Activated CD4-positive, alpha-beta T cell treated with anti-CD3 and anti-CD28 coated beads, Interleukin-2, amount 50 U/mL, for 48 hours (primary cell): ENCODE measurements at places on chromosomes 1 and 21.

GRCh38 chr1:11701981-11702803, 10.7 kb downstream of the DRAXIN start:
- DNase-seq = no peak

DNA sequence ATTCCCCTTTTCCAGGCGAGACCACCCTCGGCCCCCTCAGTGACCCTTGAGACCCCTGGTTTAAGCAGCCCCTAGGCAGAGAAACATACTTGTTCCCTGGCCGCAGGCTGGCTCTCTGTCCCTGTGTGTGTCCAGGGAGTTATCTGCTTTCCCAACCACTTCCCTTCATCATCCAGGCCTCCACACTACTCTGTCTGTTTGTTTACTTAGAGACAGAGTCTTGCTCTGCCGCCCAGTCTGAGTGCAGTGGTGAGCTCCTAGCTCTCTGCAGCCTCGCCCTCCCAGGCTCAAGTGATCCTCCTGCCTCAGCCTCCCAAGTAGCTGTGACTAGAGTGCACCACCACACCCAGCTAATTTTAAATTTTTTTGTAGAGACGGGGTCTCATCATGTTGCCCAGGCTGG, 5.8 kb upstream of the VWA1 start:
- DNase-seq = no peak

DNA sequence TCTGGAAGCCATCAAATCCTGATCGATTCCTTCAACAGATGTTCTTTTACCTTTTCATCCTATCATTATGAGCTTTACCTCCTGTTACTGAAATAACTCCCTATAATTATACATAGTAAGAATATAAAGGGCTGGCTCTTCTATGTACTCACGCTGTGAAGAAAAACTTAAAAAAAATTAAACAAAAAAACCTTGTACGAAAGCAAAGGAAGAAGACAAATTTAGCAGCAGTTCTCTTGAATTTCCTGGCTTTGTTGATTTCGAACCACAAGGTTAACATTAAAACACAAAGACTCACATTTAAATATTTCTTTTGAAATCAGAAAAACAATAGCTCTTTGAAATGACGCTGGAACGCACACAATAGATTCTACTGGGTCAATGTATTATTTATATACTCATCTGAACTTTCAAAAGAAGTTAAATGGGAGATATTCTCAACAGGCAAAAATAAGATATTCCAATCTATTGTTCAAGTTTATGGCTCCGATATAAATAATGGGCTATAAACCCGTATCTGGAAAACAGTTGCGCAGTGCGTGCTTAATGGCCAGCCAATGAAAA, 13.6 kb upstream of the SPEN start:
- no peak for DNase-seq

DNA sequence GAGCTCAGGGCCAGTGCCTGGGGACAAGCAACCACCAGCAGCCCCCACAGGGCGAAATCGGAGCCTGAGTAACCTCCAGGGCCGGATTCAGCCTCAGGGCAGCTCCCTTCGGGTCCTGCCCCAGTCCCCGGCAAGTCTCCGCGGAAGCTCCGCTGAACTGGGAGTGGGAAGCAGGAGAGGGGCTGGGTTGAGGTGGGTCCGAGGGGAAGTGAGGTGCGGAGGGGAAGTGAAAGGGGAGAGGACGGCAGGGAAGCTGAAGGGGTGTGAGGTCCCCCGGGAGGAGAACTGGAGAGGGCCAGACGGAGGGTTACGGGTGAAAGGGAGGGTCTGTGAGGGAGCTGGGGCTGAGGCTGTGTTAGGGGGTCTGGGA, 560 bp downstream of the PADI2 start:
- DNase-seq = no peak

DNA sequence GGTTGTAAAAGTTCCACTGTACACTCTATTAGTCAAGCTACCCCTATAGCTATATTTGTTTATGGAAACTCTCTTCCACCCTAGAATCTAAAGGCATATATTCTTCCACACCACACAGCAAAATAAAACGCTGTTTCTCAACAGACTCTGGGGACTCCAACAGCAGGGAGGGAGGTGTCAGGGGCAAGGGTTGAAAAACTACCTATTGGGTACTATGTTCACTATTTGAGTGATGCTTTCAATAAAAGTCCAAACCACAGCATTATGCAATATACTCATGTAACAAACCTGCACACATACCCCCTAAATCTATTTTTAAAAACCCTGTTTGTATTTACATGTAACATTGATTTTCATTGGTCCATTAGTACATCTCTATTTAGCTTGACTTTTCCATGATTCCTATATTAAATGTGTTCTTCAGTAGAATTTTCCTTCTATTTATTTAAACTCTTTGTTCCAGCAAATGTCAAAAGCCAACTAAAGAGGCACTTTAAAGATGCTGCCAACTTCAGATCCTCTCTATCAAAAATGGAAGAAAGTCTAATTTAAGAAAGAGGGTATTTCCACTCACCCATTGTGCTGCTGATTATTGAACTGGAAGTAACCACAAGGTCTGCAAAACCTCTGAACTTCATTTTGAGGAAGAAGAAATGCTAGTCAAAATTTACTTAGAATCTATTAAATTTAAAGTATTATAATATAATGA, 26.2 kb downstream of the RGS7 start:
- no peak for DNase-seq

DNA sequence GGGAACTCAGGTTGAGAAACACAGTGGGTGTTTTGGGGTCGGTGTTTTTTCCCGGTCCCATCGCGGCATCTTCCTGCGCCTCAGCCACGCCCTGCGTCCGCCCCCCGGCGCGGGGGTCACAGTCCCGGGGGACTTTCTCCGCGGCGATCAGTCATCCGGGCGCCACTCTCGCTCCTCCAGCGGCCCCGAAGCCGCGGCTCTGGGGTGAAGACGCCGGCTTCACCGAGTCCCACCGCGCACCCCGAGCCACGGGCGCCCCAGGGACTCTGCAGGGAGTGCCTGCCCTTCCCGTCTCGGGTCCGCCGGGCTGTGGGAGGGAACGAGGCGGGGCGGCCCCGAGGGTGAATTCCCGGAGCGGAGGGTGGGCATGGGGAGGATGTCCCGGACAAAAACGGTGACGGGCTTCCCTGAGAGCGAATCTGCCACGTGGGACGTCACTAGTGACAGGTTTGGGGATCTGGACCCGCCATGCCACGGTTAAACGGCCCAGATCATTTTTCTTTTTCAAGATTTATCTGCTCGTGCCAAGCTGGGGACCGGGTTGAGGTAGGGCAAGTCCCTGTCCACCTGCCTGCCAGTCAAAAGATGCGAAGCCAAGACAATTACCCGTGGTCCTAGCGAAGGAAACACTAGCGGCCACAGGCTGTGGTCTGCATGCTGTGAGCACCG, 717 bp upstream of the BATF3 start:
- peak; percentile 77 for DNase-seq

- DNase-seq = no peak
Measured at GRCh38 chr1:210437781-210438180, 109.1 kb downstream of the HHAT start.

DNA sequence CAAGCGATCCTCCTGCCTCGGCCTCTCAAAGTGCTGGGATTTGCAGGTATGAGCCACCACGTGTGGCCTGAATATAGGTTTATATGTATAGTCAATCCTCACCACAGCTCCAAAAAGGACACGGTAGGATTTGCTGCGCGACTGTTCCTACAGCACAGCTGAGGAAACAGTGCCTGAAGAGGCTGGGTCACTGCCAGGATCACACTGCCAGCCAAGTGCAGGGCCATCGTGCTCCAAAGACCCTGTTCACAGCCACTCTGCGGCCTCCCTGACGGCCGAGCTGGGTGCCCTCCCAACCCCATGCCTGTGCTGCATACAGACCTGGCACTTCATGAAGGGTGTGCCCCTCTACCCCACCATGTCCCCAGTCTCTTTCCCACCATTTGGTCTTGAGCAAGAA, 71.4 kb downstream of the MRPL37 start:
- no peak for DNase-seq

- DNase-seq = no peak
Measured at GRCh38 chr21:33314111-33314510, 10.7 kb upstream of the IFNAR1 start.

GRCh38 chr21:36548866-36549265, 68.9 kb upstream of the CLDN14 start:
- no peak for DNase-seq

GRCh38 chr1:207981976-207982375, 71.1 kb upstream of the CD34 start:
- DNase-seq = no peak

DNA sequence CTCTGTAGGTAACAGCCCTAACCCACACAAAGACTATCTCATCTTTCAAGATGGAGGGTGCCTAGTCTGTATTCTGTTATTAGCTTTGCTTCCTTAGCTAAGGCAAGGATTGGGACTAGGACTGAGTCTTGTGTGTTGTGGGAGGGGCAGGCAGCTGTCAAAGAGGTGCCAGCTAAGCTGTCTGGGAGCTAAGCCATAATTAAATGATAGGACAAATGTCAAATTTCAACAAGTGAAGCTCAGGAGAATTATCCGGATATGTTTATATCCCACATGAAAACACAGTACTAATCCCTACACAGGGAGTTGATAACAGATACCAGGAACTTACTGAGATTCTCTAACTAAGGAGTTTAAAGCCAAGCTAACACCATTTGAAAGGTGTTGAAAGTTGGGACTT, 70.5 kb upstream of the NGF start:
- no peak for DNase-seq

DNA sequence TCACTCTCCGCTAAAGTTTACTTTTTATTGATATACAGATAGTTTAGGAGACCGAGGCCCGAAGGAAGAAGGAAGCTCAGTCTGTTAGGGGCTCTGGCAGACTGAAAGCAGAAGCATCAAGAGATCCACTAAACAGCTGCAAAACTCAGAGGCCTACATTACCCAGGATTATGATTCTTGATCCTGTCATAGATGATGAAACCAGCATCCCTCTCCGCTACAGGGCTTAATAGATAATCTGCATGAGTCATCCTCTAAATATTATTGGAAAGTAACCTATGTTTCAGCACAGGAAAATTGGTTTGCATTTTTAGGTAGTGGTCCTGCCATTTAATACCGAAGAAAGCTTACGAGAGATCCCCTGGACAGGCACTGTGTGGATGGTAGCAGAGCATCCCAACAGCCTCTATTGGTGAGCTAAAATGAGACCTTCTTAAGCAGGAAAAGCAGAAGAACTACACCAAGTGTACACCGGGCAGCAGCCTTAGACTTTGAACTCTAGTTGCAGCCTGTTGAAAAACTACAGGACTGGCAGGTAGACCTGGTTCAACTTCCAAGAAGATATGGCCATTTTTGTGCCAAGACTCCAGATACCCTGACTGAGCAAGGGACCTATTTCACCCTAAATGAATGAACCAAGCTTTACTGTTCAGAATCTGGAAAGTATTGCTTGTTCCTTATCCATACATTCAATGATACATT, 6.8 kb downstream of the CASQ2 start:
- DNase-seq = no peak

GRCh38 chr21:46363698-46364097, 39.7 kb downstream of the PCNT start:
- no peak for DNase-seq

DNA sequence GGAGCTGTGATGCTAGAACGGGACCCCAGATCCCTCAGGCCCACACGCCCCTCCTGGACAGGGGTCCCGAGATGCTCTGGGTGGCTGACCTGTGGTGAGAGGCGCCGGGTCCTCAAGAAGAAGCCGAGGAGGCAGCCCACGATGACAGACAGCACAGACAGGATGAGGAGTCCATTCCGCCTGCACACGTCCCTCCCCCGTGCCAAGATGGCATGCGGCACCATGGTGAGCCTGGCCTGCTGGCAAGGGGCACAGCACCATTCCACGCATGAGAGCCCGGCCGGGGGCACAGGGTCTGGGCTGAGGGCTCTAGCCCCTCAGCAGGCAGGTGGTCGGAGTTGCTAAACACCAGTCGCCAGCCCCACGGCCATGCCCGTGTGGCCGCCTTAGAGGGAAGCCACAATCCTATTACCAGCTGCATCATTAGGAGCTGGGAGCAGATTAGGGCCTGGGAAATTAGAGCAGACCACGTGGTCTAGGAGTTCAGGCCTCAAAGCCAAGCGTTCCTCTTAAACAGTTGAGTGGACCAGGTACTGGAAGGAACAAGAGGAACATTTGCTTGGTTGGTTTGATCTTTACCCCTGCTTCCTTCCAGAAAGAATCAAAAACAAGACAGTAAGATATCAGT, at the start of gene SLC1A7:
Gene SLC1A7, minus strand, starts transcription at position 413 of the 628 bp plus-strand sequence. Its CDS starts 189 bp downstream, at position 224.
- DNase-seq = no peak

GRCh38 chr1:30830537-30830936, 73.0 kb upstream of the LAPTM5 start:
- DNase-seq = no peak

DNA sequence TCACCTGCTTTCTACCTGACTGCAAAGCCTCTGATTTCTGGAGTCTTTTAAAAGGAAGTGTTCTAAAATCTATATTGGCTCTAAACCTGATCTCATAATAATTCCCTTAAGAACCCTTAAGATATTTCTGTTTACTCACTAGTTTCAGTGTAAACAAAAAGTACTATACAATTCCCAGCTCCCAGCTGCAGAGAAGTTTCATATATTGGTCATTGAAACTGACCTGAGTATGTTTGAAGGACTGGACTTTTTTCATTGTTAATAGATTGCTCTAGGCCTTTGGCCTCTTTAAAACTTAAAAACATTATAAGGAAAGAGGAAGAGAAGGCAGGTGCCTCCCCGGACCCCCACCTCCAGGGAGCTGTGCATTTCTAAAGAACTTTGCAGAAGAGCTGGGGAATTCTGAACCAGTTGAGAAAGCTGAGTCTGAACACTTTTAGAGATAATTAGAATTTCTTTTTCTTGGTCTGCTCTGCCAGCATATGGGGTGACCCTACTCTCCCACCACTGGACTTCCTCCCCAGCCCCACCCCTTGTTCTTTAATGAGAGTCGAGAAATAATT, 23.7 kb downstream of the CLIC6 start:
- no peak for DNase-seq

GRCh38 chr1:23019863-23020625, 776 bp downstream of the KDM1A start:
- peak; percentile 25 for DNase-seq

DNA sequence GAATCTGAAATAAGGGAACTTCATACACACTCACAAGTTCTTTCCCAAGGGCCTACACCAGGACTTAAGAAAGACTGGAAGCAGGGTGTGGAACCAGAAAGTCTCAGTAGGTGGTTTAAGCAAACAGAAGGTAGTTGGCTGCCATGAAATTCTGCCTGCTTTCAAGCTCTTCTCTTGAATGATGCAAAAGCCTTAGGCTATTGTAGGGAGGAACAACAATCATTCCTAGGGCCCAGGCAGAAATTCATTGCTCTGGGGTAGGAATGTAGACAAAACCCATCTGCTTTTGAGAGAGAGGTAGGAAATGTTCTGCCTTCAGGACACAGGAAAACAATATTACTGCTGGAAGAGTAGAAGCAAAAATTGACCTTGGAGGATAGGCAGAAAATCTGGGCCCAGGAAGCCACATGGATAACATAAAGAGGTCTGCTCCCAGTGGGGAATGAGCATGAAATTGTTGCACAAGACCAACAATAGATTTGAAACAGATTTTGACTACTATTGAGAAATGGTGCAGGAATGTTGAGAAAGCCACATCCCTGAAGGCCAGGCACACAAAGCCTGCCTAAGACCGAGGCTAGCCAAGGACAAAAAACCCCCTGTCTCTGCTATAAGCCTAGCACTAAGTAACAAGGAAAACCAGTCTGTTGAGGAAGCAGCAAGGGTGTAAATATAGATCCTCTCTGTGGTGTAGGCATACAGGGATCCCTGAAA, 22.7 kb upstream of the SFT2D2 start:
- DNase-seq = no peak

- no peak for DNase-seq
Measured at GRCh38 chr1:201399352-201400126, 415 bp upstream of the LAD1 start.

GRCh38 chr1:68812333-68812732, 315.5 kb upstream of the DEPDC1 start:
- no peak for DNase-seq

GRCh38 chr1:1858382-1859086, 32.4 kb downstream of the GNB1 start:
- no peak for DNase-seq
